ENCODE measurements at places on chromosomes 2 and 18.

DNA sequence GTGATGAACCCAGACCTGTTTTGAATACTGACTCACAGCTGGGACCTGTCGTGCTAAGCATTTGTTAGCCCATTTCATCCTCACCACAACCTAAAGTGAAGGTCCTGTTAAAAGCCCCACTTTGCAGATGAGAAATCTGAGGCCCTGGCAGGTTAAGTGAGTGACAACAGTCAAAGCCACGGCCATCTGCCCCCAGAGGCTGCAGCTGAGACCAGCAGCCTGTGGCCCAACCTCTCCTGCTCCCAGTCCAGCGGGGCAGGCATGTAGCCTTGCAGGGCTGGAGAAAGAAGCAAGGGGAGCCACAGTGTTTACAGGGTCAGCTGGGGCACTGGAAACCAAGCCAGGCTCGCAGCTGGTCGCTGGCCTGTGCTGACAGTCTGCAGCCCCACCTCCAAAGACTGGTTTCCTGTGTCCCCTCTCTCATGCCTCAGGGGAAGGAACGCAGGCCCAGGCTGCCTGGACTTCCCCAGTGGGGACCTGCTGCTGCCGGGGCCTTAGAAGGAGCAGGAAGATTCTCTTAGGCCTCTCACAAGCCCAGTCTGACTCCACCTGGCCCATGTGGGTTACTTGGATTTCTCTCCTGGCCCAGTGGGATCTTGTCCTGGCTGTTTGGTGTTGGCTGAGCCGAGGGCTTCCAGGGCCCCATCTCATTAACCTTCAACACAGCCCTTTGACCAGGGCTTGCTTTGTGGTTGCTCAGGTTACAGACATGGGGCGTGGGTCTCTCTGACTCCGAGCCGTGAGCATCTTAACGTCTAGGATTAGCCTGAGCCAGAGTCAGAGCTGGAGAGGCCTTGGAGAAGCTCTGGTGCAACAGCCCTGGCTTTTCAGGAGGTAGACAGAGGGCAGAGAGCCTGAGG lies 1.7 kb downstream of the INPP5D start:
- DNase-seq = peak; percentile 82

DNA sequence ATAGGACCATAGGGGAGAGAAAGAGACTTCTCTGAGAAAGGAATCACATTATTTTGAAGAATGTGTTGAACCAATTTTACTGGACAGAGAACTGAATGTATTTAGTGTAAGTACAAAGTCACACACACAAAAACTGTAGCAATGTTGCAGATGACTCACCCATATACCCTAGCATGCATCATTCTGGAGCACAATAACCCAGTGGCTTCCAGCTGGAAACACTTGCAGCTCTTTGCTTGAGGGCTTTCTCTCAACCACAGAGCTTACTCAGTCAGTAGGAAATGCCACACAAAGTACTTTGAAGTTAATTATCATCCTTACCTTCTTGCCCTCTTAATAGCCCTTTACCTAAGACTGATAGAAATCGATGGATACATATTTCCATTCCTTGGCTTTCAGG lies 760.0 kb upstream of the FSHR start:
- DNase-seq = no peak

DNA sequence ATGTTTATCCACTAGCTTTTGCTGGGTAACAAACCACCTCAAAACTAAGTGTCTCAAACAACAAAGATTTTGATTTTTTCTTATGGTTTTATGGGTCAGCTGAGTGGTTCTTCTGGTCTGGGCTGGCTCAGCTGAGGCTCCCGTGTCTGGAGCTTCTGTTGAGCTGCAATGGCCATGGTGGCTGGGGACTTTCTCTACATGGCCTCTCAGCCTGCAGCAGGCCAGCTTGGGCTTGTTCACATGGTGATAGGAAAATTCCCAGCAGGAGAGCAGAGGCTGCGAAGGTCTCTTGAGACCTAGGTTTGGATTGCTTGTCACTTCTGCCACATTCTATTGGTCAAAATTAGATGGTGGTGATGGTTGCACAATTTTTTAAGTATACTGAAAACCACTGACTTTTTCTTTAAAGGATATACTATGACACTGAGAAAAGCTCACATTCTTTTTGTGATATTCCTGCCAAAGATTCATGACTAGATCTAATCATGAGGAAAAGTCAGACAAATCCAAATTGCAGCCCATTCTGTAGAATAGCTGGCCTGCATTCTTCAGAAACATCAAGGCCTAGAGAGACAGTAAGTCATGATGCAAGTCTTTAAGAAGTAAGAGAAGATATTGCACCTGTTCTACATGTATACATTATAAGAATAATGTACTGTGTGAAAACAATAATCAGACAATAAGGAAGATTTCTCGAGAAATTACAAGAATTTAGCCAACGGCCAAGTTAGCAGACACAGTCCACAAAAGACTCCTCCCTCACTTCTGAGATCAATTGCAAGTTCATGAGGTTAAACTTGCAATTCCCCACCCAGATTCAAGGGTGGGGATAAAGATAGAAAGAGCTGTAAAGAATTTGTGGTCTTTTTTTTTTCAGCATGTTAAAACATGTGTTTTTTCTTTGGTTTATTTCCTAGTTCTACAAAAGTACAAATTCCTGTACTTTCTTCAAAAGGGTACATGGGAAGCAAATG lies 35.0 kb upstream of the IL1R2 start:
- no peak for DNase-seq

GRCh38 chr2:117997872-117998454 lies 15.9 kb downstream of the CCDC93 start:
- DNase-seq = no peak

GRCh38 chr2:166491461-166491860 lies 2.6 kb downstream of the SCN7A start:
- peak; percentile 56 for DNase-seq

DNA sequence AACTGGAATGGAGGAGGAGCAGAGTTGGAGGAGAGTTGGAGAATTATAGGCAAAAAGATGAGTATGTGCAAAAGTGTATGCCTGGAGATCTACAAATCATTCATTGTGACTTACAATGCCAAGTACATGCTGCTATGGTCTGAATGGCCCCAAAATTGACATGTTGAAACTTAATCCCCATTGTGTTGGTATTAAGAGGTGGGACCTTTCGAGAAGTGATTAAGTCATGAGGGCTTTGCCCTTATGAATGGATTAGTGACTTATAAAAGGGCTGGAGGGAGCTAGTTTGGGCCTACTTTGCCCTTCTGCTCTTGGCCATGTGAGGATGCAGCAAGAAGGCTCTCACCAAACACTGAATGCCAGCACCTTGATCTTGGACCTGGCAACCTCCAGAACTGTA lies 6.3 kb upstream of the RBMS1 start:
- no peak for DNase-seq

DNA sequence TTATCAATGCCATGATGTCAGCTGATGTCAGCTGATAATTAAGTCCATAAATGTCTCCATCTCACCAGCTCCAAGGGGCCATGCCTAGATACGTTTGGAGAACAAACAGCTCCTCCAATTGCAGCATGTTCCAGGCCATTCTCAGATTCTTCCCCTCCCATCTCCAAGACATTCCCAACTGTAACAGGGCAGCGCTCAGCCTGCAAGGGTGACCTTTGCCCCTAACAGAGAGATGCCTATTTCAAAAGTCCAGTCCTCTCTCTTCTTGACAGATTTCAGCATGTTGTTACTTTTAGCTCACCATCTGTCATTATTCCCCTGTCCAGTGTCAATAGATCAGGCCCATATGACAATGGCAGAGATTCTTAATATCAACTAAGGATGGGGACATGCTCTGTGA lies 9.9 kb downstream of the PSD4 start:
- DNase-seq = no peak

DNA sequence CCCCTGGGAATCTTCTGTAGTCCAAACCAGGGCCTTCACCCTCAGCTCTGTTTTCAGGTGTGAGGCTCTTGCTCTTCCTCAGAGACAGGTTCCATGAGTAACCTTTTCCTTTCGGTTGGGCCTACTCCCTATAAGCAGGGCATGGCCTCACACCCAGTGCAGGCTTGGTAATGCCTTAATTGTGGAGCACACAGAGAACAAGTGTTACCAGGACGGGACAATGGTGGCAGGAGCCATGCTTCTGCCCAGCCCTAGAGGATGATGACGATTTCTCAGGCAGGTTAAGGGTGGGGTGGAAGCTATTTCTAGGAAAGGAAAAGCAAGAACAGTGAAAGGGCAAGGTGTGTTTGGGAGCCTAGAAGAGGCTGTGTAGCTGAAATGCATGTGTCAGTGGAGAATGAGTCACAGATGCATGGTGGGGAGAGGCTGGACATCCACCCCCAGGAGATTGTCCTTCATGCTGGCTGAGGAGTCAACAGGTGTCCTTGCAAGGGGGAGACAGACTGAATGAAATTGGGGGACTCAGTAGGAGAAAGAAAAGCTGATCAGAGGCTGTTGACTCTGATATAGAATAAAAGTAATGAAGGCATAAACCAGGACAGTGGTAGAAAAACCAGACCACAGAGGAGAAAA lies 22.0 kb upstream of the SERPINB12 start:
- DNase-seq = no peak

DNA sequence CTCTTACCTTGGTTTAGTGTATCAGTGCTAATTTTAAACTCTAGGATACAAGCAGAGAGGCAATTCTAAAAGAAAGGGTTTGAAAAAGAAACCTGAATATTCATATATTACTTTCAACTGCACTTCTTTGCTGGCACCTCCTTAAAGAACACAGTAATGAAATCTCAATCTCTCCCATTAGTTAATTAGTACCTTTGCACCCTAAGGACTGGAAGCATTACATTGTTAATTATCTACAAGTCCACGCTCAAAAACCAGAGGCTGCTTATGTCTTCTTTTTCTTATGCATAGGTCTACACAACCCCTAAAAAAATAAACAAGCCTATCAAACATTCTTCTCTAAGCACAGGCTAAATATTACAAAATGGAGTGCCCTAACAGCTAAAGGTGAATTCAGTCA lies 20.2 kb downstream of the EPHA4 start:
- no peak for DNase-seq

- no peak for DNase-seq
These were observed 129.9 kb downstream of the PIEZO2 start for GRCh38 chr18:11019295-11020105.

DNA sequence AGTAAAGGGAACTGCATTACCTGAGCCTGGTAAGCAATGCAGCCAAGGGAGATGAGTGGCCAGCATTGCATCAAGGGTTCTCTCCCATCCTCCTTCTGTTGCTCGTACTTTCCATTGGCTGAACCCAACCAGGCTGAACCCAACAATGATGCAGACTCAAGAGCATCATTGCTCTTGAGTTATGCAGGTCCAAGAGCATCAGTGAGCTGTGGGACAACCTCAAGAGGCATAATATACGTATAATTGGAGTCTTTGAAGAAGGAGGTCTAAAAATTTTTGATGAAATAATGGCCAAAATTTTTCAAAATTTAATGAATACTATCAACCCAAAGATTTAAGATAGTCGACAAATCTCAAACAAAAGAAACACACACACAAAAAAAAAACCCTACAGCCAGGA lies 213.0 kb downstream of the RNF152 start:
- DNase-seq = no peak

Measured in hematopoietic multipotent progenitor cell treated with erythropoietin and hydrocortisone succinate and interleukin-3 and kit ligand, for 6 days (in vitro differentiated cells).